Activated CD4-positive, alpha-beta T cell treated with anti-CD3 and anti-CD28 coated beads for 24 hours (primary cell): ENCODE measurements at places on chromosomes 7 and 10.
A peak's percentile ranks its signal among the peaks of the same experiment; 100 is the strongest.

GRCh38 chr10:123687758-123688157 is 21.6 kb downstream of the GPR26 start:
- DNase-seq = no peak

DNA sequence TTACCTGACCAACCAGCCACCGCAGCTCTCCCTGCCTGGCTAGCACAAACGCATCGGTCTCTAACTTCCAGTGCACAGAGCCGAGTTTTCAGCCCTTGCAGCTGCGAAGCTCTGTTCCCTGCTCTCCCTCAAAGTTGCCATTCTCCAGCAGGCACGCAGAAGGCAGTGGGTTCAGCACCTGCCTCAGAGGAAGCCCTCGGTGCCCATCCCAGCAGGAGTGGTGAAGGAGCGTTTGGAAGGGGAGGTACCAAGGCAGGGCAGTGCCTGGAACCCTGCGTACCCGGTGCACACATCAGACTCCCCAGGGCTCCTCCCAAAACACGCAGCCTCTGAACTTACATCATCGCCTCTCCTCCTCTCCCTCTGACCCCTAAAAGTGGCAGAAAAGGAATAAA is 1.7 kb upstream of the STK32C start:
- no peak for DNase-seq

DNA sequence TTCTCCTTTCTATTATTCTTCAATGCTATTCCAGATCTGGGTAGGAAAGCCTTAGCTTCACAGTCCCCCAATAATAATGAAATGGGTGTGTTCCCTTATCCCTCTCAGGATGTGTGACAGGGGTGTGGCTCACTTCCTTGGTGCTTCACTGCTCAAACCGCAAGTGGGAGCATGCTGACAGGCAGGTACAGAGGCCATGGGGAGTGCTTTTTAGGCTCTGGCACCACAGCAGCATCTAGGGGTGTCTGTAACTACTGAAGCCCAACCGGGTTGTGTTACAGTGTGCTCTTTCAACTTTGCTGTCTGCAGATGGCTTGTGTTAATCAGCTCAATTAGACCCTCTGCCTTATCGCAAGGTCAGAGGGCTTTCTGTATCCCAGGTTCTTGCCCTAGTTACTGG is 79.4 kb upstream of the CYP2C9 start:
- no peak for DNase-seq

- no peak for DNase-seq
These were observed 71.7 kb downstream of the NRBF2 start for GRCh38 chr10:63204667-63205391.

DNA sequence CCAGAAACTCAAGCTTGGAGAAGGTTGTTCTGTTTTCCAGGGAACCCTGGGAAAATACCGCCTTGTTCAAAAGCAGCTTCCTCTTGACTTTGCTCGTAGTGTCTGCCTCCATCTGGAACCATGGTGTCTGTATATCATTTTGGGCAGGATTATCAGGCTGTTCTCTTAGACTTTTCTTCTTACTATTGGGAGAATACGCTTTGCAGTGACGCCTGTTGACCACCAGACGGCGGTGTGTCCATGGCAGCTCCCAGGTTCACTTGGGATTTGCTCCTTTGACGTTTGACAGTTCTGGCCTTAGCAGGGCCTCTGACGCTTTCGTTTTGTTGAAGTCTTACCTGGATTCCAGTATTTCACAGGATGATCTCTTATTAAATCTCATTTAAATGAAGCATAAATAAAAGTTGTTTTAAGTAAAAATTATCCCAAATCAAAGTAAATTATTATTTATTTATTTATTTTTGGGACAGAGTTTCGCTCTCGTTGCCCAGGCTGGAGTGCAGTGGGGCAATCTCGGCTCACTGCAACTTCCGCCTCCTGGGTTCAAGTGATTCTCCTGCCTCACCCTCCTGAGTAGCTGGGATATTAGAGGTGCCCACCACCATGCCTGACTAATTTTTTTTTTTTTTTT is 41.8 kb upstream of the GJD4 start:
- DNase-seq = peak; percentile 22

GRCh38 chr7:23205577-23205908 is 23.7 kb downstream of the NUP42 start:
- no peak for DNase-seq

DNA sequence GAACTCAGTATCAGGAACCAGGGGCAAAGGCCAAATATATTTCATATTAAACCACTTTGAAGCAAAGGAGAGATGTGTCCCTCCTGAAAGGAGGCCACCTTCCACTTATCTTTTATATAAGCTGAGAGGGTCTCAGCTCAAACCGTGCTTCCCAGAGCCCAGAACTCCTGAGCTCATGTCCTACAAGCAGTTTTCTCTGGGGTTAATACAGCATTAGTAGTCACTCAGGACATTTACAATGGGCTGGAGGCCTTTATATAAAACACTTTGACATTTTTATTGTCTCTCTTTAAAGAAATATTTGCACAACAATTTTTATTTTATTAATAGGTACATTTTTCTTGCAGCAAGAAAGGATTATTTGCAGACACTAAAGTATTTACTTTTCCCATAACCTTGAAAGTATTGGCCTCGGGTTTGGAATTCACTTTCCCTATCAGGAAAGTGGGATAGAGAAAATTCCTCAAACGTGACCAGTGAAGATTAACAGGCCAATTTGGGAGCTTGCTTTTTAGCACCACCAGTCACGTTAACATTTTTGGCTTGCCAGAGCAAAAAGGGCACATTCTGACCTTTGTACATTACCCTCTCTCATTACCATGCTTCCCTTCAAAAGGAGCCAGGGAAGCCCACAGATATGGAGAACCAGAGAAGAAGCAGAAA is 464.9 kb upstream of the NRP1 start:
- no peak for DNase-seq

DNA sequence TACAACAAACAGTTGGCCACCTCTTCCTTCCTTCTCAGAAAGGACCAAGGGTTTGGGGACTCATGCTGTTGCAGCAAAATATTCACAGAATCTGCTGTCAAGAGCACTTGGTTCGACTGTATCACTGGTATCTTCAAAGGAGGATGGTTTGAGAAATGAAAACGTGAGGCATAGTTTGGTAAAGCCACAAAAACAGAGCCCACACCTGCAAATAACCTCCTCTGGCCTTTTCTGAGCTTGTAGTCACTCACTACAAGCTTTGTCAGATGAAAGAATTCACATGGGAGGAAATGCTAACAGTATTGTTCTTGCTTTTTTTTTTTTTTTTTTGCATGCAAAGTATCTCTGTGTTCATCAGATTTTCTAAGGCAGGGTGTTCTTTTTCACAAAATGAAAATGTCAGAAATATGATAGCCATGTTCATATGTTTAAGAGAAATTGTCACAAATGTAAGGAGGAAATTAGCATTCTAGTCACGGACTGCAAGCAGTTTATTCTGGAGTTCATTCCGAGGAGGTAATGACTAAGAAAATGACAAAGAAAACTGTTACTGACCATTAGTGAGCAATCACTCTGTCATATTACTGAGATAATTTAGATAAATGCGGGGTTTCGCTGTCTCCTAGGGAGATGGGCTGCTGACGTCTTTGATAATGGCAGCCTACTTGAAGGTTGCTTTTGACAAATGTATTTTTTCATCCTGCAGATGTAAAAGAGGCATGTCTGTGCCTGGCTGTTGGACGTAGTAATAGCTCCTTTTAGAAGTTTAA is 117.8 kb upstream of the MYO3A start:
- DNase-seq = no peak

GRCh38 chr7:79893991-79894390 is 240.6 kb upstream of the GNAI1 start:
- no peak for DNase-seq

GRCh38 chr10:74906611-74907198 is 80.3 kb downstream of the KAT6B start:
- DNase-seq = no peak

DNA sequence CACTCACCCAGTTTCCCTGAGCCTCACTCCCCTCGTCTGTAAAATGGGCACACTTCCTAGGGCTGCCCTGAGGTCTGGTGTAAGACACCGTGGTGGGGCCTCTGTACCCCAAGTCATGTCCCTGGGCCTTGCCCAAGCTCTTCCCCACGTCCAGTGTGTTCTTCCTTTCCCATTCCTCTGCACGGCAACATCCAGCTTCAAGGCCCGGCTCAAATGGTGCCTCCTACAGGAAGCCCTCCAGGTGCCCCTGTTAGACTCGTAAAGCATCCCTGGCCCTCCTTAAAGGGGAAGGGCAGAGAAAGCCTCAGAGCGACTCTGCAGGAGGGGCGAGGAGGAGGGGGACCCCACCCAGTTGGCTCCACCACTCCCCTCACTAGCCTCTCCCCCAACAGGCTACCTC is 8.6 kb downstream of the SLC29A4 start:
- DNase-seq = no peak

GRCh38 chr7:51062222-51062987 is 254.2 kb downstream of the COBL start:
- no peak for DNase-seq

DNA sequence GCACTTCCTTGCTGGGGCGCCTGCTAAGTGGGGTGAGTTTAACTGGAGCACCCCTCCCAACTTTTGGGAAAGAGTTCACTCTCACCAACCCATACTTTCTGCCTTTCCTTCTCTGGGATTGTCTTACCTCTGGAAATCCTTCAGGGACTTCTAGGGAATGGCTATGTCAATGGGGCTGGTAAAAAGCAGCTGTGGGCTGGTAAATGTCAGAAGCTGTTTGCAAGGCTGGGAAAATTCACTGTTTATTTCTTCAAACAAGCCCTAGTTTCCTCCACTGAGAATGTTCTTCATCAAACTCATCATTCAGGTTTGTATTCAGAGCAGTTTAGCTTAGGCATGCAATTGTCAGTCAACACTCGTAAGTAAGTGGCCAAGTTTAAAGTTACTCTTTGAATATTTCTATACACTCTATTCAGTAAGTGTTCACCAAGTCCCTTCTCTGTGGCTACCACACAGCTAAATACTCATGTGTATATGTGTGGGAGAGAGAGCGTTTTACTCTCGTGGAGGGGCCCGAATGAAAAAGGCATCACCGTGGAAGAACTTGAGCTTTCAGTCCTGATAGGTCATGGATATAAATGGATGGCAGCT is 654.8 kb downstream of the LRMDA start:
- DNase-seq = no peak

DNA sequence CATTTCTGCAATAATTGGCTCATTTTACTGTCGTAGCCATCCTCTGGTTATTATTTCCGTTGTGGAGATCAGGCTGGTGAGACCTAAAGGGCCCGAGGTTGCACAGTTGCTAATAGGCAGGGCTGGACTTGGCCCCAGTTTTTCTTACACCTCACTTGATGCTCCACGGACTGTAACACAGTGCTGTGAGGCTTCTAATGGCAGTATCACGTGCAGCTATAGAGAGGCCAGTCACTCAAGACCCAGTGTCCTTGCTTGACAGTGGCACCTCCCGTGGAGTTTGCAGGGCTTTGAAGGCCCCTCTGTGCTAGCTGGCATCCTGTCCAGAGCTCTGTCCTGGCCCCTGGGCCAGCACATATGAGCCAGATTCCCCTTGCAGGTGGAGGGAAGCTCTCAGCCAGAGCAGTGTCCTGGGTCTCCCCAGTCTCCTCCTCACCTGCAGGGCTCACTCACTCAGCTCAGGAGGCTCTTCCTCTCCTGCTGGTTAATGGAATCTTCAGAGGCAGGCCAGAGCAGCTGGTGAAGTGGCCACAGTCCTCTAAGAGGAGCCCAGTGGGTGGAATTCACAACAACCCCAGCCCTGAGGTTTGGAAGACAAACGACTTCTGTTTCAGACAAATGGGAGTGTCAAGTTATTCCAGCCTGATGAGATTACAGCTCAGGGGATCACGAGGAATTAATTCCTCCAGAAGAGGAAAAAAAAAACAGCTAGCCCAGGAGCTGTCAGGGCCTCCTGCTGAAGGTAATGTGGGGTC is 114.2 kb upstream of the FAM180A start:
- no peak for DNase-seq

DNA sequence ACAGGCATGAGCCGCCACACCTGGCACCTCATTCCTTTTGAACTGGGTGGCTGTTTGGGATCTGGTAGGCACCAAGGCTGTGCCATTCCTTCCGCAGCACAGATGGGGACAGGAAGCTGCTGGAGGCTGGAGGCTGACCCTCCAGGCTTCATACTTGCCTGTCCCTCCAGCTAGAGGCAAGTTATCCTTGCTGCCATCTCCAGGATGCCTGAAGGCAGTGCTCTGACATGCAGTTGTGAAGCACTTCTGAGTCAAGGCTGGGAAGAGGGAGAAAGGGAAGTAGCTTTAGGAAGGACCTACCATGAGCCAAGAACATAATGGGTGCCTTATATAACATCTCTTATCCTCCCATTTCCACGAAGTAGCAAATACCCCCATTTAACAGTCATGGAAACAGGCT is 9.5 kb downstream of the MARVELD1 start:
- DNase-seq = no peak

- no peak for DNase-seq
These were observed 130.3 kb downstream of the ATE1 start for GRCh38 chr10:121797490-121797889.

DNA sequence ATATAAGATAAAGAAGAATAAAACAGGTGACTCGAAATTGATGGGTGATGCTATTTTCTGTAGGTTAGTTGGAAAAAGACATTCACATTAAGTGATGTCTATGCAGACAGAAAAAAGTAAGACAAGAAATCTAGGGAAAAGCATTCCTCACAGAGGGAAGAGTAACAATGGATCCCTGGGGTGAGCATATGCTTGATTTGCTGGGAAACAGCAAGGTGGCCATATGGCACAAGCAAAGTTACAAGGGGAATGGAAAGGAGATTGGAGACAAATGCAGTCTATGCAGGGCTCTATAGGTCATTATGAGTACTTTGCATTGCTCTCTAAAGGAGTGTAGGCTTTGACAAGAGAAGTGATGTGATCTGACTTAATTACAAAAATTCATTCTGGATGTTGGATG is 90.9 kb upstream of the ZNF804B start:
- no peak for DNase-seq

- DNase-seq = no peak
These were observed 294.8 kb upstream of the DGKB start for GRCh38 chr7:15197042-15197977.

- no peak for DNase-seq
These were observed 461 bp upstream of the FIGNL1 start for GRCh38 chr7:50450590-50451032.

GRCh38 chr10:129438024-129438423 is 29.0 kb upstream of the MGMT start:
- no peak for DNase-seq

DNA sequence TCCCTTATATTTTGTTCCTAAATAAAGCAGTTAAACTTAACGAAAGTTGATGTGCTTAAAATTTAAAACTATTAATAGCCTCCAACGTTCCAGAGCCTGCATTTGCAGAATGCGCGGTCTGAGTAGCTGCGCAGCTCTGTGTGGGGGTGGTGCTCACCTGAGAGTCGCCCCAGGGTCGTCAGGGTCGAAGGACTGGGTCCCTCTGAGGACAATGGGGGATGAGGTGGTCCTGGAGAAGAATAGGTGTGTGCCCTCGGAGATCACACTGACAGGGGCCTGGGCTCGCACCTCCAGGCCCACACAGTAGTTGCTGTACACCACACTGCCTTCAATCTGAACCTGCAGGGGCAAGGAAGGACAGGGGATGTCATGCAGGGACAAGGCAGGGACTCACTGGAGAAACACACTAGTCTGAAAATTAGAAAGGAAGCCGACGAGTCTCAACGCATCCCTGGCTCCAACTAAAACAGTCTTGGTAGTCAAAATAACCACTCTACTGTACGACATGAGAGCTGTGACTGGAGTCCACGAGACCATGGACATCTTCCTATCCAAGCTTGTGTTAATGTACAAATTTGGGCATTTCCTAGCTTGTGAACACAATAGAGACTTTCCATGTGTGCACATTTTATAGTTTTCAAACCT is 54.4 kb downstream of the PKD1L1 start:
- no peak for DNase-seq
